MCF 10A (cell line): ENCODE measurements at places on chromosomes 3 and 15.

GRCh38 chr3:56222866-56223265, 245.4 kb downstream of the ERC2 start:
- DNase-seq = no peak

DNA sequence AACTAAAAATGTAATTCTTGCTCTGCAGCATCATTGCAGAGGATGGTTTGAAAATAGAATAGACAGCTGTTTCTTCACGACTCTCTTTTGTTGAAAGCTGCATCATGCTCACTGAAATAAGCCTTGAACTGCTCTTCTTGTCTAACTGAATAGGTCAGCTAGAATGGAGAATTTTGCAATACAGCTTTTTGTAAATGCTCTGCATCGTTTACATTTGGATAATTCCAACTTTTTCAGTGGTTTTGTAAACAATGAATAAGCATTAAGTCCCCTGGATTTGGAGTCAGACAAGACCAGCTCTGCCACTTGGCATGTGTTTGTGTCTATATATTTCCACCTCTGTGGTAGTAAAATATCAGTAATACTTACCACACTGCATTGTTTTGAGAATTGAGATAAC, 95.2 kb downstream of the PLSCR2 start:
- no peak for DNase-seq

DNA sequence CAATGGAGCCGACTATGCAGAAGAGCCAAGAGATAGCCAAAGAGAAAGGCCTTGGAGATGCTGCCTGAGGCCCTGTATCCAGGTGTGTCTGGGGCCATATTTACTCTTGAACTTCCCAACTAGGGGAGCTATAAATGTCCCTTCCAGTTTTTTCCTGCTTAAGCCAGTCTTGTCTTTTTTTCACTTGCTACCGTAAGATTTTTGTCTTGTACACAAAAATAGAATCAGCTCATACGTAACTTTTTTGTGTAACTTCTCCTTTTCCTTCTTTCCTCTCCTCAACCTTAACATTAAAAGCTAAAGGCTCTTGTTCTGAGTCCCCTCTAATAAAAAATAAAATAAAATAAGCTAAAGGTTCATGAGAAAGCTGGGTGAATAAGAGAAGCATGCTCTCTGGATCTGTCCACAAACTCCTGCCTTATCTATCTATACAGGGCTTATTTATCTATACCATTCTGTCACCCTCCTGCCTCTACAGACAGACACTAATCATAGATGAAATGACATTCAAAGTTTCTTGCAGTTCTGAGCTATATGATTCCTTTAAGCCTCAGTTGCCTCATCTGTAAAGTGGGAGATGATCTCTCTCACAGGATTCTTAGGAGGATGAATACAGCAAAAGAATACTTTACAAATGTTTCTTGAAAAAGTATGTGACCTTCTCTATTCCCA, 4.6 kb downstream of the SUMF1 start:
- DNase-seq = no peak

DNA sequence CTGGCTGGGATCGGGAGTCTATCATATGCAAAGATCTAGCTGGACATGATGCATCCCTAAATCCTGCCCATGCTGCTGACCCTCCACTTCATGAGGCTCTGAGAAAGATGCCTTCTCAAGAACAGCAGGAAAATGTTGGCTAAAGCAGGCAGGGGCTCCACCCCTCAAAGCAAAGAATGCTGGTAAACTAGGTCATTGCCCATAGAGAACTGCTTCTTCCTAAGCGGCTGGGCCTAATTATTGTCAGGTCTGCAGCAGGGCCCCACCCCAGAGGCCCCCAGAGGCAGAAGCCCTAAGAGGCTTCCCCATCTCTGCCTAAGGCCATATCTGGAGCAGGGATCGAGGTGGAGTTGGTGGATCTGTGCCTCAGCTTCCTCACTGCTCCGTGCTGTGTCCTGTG, 447.4 kb upstream of the PROK2 start:
- DNase-seq = no peak

DNA sequence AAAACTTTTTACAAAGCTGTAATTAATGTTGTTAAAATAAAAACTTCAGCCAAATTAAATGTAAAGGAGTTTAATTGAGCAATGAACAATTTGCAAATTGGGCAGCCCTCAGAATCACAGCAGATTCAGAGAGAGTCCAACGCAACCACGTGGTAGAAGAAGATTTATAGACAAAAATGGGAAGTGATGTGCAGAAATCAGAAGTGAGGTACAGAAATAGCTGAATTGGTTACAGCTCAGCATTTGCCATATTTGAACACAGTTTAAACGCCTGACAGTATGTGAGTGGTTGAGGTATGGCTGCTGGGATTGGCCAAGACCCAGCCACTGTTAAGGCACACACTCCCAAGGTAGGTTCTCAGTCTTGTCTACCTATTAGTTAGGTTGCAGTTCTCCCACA, 14.4 kb upstream of the PLA2G4D start:
- no peak for DNase-seq

DNA sequence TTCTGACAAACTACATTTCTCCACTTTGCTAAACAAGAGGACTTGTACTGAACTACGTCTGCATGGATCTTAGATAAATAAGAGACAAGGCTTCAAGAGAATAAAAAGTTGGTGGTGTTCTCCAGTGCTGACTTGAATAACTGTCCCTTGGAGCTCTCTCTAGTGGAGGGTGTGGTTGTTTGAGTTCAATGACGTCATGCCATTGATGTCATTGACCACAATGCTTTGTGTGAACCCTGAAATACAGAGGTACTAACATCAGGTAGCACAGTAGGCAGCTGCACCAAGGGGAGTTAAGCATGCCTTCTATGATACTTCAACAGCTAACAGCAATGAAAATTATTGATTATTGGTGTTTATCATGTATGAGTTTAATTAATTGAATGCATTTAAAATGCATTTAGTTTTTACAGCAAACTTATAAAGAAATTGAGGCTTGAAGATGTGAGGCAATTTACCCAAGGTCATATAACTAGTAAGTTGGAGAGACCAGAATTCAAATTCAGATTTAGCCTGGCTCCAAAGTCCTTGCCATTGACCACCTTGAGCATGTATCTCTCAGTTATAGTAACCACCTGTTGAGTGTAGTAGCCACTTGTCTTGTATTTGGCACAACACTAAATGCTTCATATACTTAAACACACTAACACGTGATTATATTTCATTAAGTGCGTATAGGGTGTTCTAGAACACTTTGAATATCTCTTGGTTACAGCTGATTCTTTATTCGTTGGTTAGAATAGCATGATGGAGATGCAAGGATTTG, 126.0 kb upstream of the ANKRD28 start:
- peak; percentile 3 for DNase-seq

- DNase-seq = peak; percentile 28
These were observed 270.2 kb downstream of the ROBO1 start for GRCh38 chr3:79497447-79498111.

- no peak for DNase-seq
These were observed 5.8 kb upstream of the TUSC2 start for GRCh38 chr3:50333744-50334328.

GRCh38 chr15:97082830-97083229, 752.3 kb downstream of the NR2F2 start:
- DNase-seq = no peak

GRCh38 chr15:98333251-98333650, 315.1 kb upstream of the IGF1R start:
- no peak for DNase-seq

DNA sequence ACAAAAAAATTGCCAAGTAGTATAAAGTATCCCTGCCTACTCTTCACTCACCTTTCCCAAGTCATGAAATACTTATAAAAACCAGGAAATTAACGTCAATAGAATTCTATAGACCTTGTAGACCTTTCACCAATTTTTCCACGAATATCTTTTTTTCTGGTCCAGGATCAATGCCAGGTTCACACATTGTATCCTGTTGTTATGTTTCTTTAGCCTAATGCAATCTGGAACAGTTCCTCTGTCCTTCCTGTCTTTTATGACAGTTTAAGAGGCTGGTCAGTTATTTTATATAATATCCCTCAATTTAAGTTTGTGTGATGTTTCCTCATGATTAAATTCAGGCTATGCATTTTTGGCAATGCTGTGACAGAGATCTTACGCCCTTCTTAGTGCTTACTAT, 63.2 kb upstream of the MAGI1 start:
- DNase-seq = no peak

- DNase-seq = no peak
These were observed 191.0 kb downstream of the EPHB1 start for GRCh38 chr3:134985864-134986715.

DNA sequence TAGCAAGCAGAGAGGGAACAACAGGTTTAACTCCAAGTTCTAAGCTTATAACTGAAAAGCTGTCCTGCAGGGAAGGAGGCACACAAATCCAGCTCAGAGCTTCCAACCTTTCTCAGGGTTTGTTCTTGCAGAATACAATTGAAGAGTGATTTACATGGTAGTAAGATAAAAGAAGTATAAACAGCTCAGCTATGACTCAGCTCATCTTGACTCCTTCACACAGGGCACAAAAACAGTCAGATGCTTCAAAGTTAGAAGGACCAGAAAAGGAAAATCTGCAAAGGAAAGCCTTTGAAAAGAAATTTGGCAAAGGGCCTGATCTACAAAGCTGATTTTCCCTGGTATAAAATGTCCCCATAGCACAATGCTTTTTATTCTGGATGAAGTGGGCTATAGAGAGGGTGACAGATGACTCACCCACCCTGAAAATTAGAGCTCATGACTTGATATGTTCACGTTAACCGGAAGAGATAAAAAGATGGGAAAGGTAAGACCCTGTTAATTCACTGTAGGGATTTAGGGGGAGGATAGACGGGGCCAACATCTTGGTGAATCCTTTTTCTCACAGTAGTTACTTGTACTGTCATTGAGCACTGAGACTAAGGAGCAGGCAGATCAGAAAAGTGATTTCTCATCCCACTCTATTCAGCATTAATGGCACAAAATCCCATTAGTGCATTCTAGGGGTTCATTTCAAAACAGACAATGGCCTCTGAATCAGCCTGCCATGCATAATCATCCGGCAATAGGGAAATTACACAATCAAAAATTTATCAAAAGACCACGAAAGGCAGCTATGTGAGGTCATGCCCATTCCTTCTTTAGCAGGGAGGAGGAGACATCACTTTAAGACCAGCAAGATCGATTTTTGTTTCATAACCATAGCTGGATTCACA, 143.5 kb downstream of the GAP43 start:
- DNase-seq = peak; percentile 9

DNA sequence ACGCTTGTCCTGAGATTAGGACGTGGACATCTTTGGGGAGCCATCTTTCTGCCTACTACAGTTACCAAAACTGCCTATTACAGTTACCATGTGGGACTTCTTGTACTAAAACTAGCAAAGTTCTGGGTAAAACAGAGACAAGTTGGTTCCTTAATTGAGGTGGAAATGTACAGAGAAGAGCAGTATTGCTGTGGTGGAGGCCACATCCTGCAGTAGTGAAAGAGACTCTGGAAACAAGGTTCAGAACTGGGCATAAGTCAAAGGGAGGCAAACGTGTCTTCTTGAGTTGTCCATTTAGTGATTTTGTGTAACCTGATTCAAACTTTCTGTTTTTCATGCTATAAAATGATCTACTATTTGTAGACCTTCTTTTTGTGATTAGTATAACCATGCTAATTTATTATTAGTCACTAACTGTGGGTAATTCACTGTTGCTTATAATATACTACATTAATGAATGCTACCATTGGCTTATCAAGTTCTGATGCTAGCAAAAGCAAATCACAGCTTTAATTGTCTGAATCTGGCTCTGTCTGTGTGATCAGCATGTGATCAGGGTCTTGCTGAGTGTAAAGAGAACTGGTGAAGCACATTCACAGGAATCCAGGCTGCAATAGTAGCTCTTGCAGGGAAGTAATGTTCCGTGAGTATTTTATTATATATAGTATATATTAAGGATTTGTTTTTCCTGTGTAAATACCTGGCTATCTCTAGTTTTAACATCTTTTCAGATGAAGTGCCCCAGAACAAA, 207.9 kb upstream of the GAP43 start:
- no peak for DNase-seq

DNA sequence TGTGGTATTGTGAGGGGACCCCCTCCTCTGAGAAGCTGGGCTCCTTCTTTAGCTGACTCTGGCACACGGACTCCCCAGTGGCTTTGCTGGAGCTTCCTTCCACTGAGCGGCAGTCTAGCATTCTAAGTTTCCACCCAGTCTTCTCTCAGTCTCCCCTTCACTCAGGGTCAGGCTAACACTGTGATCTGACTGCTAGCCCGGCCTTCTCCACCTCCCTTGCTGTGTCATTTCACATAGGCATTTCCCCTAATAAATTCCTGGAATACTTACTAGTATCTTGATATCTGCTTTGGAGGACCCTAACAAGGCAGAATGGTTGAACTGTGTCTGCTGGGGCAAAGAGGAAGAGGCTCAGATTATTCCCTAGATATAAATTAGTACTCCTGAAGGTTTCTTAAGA, 106.2 kb upstream of the THBS1 start:
- no peak for DNase-seq

- DNase-seq = no peak
These were observed 24.0 kb upstream of the ACP3 start for GRCh38 chr3:132293251-132293650.

- no peak for DNase-seq
These were observed 11.8 kb downstream of the QTRT2 start for GRCh38 chr3:114068336-114068735.

GRCh38 chr3:15391007-15391406, 36.3 kb downstream of the METTL6 start:
- no peak for DNase-seq

- no peak for DNase-seq
These were observed 115.6 kb downstream of the GREM1 start for GRCh38 chr15:32833379-32833821.
